ENCODE measurements at places on chromosomes 7 and 10.

- no peak for DNase-seq
- peaks cover 31% of the 10 kb centered on the region for H3K4me1 ChIP-seq
- H3K36me3 ChIP-seq = peaks cover 3% of the 10 kb centered on the region
- H3K4me3 ChIP-seq = peak overlapping the region; percentile 29
- no peaks in the 10 kb centered on the region for H3K27me3 ChIP-seq
Observed at GRCh38 chr7:134649226-134649775, 2.6 kb downstream of the BPGM start.

DNA sequence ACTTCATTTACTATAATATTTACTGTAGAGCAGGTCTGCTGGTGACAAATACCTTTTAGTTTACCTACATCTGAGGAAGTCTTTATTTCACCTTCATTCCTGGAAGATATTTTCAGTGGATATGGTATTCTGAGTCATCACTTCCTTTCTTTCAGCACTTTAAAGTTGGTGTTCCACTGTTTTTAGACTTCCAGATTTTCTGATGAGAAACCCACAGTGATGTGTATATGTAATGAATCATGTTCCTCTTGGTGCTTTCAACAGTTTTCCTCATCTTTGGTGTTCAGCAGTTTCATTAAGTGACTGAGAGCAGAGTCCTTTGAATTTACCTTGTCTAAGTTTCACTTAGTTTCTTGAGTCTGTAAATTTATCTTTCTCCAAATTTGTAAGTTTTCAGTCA, 36.4 kb downstream of the COPG2 start:
- H3K4me1 ChIP-seq = no peaks in the 10 kb centered on the region
- H3K27ac ChIP-seq = no peak overlapping the region
- no peaks in the 10 kb centered on the region for H3K27me3 ChIP-seq
- DNase-seq = no peak
- H3K36me3 ChIP-seq = peaks cover 19% of the 10 kb centered on the region
- H3K4me3 ChIP-seq = no peak overlapping the region

DNA sequence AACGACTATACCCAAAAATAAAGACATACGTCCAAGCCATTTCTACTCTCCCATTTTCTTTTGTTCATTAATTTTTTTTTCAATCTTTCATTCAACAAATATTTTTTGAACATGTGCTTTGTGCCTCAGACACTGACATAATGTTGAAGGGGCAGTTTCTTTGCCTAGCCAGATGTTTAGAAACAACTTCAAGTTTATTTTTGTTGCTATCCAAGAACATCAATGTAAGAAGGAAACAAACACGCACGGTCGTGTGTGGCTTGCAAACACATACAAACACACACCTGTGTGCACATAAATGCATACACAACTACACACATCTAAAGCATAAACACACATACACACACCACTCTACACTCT, 39.9 kb downstream of the BTBD16 start:
- no peak for DNase-seq
- peak overlapping the region; percentile 50 for H3K27ac ChIP-seq
- H3K4me3 ChIP-seq = no peak overlapping the region
- peaks cover 15% of the 10 kb centered on the region for H3K4me1 ChIP-seq
- peaks cover 3% of the 10 kb centered on the region for H3K36me3 ChIP-seq

- no peak overlapping the region for H3K4me3 ChIP-seq
- no peaks in the 10 kb centered on the region for H3K4me1 ChIP-seq
- H3K36me3 ChIP-seq = no peaks in the 10 kb centered on the region
- peaks cover 40% of the 10 kb centered on the region for H3K27me3 ChIP-seq
Observed at GRCh38 chr10:79004311-79004710, 64.5 kb upstream of the ZMIZ1 start.

- DNase-seq = no peak
- H3K27me3 ChIP-seq = no peaks in the 10 kb centered on the region
- H3K4me3 ChIP-seq = no peak overlapping the region
- H3K36me3 ChIP-seq = no peaks in the 10 kb centered on the region
Observed at GRCh38 chr7:79774150-79774549, 320.7 kb upstream of the MAGI2 start.

GRCh38 chr7:21934808-21935207, 10.9 kb downstream of the CDCA7L start:
- H3K36me3 ChIP-seq = peaks cover 37% of the 10 kb centered on the region
- H3K27me3 ChIP-seq = no peaks in the 10 kb centered on the region
- no peak for DNase-seq
- H3K4me3 ChIP-seq = peak overlapping the region; percentile 18
- peaks cover 94% of the 10 kb centered on the region for H3K4me1 ChIP-seq

DNA sequence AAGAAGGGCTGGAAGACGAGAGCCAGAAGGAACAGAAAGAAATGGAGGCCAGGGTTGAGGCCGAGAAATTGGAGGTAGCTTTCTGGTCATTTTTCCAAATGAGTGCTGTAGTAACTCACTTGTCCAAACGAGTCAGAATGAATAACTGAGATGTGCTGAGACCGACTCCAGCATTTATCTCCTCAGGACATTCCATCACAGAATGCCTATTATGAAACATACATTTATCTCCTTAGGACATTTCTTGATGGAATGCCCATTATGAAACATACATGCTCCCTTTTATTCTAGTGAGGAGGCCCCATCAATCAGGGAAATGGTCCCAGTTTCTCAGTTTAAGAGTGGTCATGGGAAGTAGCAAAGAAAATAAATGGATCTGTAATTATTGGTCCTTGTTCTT, 16.5 kb downstream of the AVL9 start:
- no peak overlapping the region for H3K4me3 ChIP-seq
- H3K4me1 ChIP-seq = peaks cover 67% of the 10 kb centered on the region
- H3K27ac ChIP-seq = peak overlapping the region; percentile 56
- peaks cover 13% of the 10 kb centered on the region for H3K36me3 ChIP-seq
- no peak for DNase-seq
- H3K27me3 ChIP-seq = no peaks in the 10 kb centered on the region

DNA sequence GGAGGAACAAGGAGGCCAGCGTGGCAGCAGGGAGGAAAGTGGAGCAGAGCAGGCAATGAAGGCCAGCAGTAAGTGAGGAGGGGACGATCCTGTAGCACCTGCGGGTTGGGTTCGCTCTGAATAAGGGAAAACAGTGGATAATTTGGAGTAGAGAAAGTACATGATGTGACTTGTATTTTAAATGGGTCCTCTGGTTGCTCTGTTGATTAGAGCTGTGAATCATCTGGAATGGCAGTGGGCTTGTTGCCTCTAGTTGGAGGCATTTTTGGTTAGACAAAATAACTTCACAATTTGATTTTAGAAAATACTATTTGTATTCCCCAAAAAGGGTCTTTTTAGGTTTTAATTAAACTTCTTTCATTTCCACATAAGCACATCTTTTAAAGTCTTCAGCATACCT, 277.4 kb downstream of the ARL4A start:
- no peak overlapping the region for H3K4me3 ChIP-seq
- DNase-seq = no peak
- H3K4me1 ChIP-seq = no peaks in the 10 kb centered on the region

DNA sequence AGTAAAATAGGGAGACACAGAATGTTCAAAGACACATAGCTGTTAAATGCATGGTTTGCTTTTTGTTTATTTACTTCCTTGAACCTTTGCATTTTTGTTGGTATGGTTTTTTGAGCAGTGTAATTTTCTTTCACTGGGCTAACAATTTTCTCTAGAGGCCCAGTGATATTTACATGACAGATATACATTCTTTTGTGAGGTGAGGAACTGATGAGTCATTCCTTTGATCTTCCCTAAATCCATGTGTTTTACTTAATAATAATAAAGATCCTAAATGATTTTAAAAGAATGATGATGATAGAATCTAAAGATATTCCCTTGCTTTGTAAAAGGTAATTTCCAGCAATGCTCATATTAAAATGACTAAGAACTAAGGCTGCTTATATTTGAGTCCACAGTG, 188.5 kb upstream of the ANK3 start:
- peaks cover 8% of the 10 kb centered on the region for H3K27me3 ChIP-seq
- peaks cover 9% of the 10 kb centered on the region for H3K36me3 ChIP-seq
- H3K4me1 ChIP-seq = peaks cover 8% of the 10 kb centered on the region
- DNase-seq = no peak
- no peak overlapping the region for H3K4me3 ChIP-seq
- H3K27ac ChIP-seq = no peak overlapping the region

DNA sequence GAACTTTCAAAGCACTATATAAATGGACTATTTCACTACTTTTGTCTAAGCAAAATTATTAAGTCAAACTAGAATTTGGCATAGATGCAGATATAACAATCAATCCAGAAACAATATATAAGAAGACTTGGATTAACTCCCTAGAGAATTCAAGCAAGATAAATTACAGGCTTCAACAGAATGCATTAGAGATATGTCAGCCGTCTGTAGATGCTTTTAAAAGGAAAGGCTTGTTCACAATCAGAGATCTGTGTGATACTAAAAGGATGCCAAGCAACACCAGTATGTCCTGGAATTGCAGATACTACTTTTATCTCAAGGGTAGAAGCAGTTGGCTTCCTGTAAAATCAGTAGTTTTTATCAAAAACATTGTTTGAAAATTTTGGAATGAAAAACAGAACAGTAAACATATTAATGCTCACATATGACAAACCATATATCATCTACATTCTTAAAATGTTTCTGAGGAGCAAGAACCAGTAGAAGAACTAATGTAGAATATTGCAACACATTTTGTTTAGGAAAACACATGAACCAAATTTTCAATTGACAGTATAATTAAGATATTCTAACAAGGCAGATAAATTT, 947.9 kb upstream of the LRRN3 start:
- no peaks in the 10 kb centered on the region for H3K27me3 ChIP-seq
- no peak overlapping the region for H3K27ac ChIP-seq
- no peak for DNase-seq

DNA sequence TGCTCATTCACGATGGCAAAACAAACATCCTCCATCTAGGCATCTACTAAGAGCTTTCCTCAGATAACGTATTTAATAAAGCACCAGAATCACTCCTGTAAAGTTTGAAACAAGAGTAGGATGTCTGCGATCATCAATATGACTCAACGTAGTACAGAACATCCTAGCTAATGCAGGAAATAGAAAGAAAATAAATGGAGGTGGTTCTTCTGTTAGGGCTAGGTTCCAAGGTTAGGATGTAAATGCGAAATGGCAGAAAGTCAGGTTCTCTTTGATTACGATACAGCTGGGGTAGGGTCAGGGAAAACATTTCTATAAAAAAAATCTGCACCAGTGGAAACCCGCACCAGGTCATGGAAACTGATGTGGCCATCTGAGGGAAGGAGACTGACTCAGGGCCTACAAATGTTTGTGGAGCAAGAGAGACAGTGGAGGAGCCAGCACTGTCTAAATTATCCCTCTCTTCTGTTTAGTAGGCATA, 29.1 kb downstream of the CCDC6 start:
- peaks cover 91% of the 10 kb centered on the region for H3K4me1 ChIP-seq
- H3K27me3 ChIP-seq = no peaks in the 10 kb centered on the region

Measured in naive B cell (primary cell).